ENCODE measurements at places on chromosomes 3 and 15.

DNA sequence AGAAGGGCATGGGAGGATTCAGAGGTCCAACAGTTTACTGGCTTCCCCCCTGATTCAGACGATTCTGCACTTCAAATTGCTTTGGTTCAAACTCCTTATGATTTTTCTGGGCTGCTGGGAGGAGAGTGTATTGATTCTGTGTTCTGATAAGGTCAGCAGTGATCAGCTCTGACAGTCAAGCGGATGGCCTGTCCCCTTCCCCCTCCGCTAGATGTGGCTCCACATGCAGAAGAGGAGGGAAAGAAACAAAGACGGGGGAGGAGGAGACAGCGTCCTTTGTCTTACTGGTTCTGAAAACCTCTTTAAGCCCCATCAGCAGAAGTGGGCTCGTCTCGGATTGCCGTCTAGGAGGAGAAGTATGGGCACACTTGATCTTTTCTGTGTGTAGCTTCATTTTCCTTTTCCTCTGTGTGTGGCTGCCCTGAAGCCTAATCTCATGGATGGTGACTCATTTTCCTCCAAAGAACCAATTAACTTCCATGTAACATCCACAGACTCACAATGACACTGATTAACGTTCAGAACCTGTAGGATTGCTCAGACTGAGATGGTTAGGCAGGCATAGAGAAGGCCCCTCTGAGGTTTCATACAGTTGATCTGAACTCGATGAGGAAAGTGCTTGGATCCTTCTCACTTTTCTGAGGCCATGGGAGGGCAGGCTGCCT lies 162.4 kb upstream of the PPP2R3A start:
- DNase-seq = no peak

- no peak for DNase-seq
These were observed 84.6 kb upstream of the PFN2 start for GRCh38 chr3:150055332-150055731.

- no peak for DNase-seq
These were observed 436.9 kb upstream of the TGFBR2 start for GRCh38 chr3:30169487-30169886.

- no peak for DNase-seq
These were observed 108.0 kb downstream of the FBN1 start for GRCh38 chr15:48537271-48538113.

DNA sequence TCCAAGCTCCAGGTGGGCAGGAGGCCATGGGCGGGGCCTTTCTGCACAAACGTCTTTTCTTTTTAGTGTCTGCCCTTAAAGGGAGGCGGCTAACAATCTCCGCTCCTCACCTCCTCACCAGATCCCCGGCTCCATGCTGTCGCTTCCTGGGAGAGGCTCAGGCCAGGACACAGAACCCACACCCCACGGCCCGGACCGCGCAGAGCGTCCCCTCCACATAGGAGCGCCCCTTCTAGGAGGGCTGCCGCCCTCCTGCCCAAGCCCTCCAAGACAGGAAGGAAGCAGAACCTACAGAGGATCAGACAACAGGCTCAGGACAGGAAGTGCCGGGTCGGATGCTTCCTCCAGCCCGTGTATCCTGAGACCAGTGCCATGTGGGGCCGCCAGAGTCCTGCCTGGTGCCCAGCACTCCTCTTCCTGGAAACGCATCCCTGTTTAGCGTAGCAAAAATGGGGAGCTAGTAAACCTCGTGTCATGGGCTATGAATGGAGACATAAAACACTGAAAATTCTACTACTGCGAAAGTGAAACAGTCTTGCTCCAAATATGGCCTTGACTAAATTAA lies 83.2 kb upstream of the ATP10A start:
- no peak for DNase-seq

DNA sequence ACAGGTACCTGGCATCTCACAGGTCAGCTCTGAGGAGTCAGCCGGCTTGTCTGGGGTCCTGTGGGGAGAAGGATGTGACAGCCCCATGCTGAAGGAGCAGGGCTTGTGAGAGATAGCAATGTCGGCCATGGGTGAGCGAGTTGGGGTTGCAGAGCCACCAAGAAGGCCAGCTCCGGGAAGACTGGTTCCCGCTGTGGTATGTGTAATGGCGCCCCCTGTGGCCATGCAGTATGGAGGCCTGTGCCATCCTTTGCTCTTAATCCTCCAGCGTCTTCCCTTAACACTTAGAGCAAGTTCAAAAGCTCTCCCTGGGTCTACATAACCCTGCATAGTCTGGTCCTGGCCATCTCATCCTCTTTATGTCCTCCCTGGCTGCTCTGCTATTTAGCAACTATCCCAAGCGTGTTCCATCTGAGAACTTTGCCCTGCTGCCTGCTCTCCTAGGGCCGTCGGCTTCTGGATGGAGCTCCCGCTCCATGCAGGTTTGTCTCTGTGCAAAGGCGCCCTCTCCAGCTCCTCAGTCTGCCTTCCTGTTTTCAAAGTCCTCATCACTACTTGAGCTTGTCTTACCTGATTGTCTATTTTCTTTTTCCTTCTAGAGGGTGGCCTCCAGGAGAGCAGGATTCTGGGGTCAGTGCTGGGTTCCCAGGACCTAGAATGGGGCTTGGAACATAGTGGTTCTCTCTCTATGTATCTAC lies 40.8 kb upstream of the IQCF6 start:
- no peak for DNase-seq

DNA sequence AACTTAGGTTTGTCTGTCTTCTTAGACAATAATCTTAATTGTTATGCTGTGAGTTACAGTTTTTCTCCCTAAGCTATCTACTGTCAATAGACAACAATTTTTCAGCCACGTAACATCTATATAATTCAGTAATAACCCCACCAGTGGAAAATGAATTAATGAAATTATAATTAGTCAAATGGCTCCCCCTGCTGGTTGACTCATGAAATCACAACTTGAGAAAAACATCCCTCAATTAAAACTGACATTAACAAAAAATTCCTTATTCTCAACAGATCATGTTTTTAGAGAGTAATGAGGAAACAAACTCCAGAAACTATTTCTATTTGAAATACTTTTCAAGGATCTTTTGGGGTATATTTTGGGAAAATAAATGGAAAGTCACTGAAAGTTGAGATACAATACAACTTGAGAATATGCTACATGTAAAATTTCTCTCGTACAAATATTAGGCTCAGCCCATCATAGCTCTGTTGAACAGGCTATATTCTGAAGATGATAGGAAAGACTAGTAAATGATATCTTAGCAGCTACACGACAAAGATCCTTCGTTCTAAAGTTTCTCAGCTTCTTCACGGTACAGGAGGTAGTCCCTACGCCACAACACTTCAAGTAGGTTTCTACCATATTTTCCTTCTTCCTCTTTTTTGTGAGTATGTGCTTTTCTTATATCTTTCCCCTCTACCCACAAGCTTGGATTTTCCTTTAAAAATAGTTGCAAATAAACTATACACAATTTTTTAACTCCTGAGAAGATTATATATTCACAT lies 20.7 kb downstream of the PPP1R2 start:
- DNase-seq = no peak
